ENCODE measurements at places on chromosomes 6 and 20.

- no peak for DNase-seq
Measured at GRCh38 chr6:48825501-48826151, 637.4 kb downstream of the MMUT start.

DNA sequence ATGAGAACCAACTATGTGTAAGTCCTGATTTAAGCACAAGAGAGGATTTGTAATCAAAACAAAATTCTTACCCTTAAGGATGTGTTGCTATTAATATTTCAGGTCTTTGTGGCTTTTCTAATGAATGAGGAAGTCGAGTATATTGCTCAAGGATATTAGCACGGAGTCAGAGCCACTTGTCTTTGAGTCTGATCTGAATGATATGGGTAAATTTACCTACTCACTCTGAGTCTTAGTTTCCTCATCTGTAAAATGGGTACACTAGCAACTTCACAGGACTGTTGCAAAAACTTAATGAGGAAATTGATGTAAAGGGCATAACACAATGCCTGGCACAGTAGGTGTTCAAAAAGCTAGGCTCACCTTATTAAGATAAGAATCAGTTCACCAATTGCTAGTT is 30.0 kb upstream of the QKI start:
- DNase-seq, result no peak

GRCh38 chr6:49555951-49556350 is 5.5 kb downstream of the C6orf141 start:
- no peak for DNase-seq

GRCh38 chr20:59023616-59024015 is 4.4 kb downstream of the TUBB1 start:
- DNase-seq, result no peak
